Suprapubic skin (tissue), 4 donors: ENCODE measurements at places on chromosomes 16 and 17. TPM values are rescaled to one million over a fixed set of nuclear protein-coding genes. Genes with fewer than 3 reads are reported as not detected.
A peak's percentile ranks its signal among the peaks of the same experiment; 100 is the strongest.

DNA sequence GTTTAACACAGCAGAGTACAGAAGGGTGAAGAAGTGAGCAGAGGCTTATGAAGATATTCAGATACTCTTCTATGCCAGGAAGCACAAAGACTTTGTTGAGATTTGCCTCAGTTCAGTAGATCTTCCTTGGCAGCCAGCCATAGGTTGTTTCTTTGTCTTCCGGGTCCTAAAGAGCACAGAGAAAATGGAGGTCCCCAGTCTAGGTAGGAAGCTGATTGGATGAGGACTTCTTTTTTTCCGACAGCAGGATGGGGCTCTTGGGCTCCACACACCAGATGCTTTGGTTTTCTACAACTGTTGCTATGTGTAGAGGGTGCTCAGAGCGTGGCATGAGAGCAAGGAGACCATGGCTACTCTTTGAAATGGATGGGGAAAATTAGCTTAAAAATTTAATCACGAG, 8.3 kb upstream of the CDC6 start:
- no peaks in the 10 kb centered on the region for H3K27me3 ChIP-seq
- no peak overlapping the region for H3K4me3 ChIP-seq
- H3K4me1 ChIP-seq: peaks cover 13% of the 10 kb centered on the region
- DNase-seq: no peak
- H3K27ac ChIP-seq: no peak overlapping the region

GRCh38 chr16:87138316-87138715, 178.9 kb downstream of the C16orf95 start:
- no peaks in the 10 kb centered on the region for H3K27me3 ChIP-seq
- H3K36me3 ChIP-seq: no peaks in the 10 kb centered on the region
- H3K27ac ChIP-seq: no peak overlapping the region
- no peak overlapping the region for H3K4me3 ChIP-seq
- H3K4me1 ChIP-seq: no peaks in the 10 kb centered on the region
- DNase-seq: no peak

GRCh38 chr17:70677783-70678647, 508.7 kb downstream of the KCNJ2 start:
- no peak for DNase-seq
- H3K27me3 ChIP-seq: peaks cover 6% of the 10 kb centered on the region
- no peak overlapping the region for H3K4me3 ChIP-seq
- no peaks in the 10 kb centered on the region for H3K36me3 ChIP-seq

- H3K4me1 ChIP-seq: no peaks in the 10 kb centered on the region
- no peak overlapping the region for H3K4me3 ChIP-seq
- H3K27me3 ChIP-seq: no peaks in the 10 kb centered on the region
- H3K27ac ChIP-seq: no peak overlapping the region
Observed at GRCh38 chr17:37384560-37385149, 8.9 kb downstream of the C17orf78 start.

DNA sequence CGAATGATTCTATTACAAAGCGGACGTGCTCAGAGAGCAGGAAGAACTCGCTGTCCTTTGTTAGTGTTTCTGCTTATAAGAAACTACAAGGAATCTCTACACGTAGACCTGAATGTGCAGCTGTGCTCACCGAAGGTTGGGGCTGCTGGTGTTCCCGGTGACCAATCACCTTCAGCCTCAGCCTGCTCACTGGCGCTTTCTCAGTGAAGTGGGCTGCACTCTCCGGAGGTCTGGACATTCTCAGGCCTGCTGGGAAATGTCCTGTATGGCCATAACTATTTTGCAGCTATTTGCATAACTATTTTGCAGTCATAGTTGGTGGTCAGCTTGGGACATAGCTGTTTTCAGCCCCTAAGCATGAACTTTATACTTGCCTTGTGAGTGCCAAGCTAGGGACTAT, 9.7 kb upstream of the CIAO3 start:
- H3K4me1 ChIP-seq: peaks cover 7% of the 10 kb centered on the region
- no peaks in the 10 kb centered on the region for H3K36me3 ChIP-seq

DNA sequence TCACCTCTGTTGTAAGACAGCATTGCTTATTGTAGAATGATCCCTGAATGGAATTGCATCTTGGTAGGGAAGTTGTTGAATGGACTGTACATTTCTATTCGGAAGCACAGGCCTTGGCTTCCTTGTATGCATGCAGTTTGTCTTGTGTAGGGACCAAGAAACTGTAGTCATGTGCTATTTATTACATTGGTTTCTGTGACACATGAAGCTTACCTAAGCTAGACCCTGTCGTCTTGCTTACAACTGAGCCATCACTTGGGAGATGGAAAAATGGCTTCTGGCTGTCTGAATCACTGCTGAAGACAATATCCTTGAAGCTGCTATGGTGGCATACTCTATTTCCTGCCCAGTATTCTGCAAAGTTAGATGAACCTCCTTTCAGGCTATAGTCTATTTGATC, 29.1 kb downstream of the PPM1D start:
- peaks cover 20% of the 10 kb centered on the region for H3K36me3 ChIP-seq
- H3K27me3 ChIP-seq: no peaks in the 10 kb centered on the region
- no peak overlapping the region for H3K27ac ChIP-seq
- no peaks in the 10 kb centered on the region for H3K4me1 ChIP-seq
- DNase-seq: no peak

- no peak for DNase-seq
- H3K27ac ChIP-seq: peak overlapping the region; percentile 93
- H3K36me3 ChIP-seq: no peaks in the 10 kb centered on the region
Observed at GRCh38 chr16:87389245-87389644, 2.9 kb upstream of the MAP1LC3B start.

- H3K27ac ChIP-seq: no peak overlapping the region
- DNase-seq: no peak
- H3K27me3 ChIP-seq: no peaks in the 10 kb centered on the region
- no peak overlapping the region for H3K4me3 ChIP-seq
Observed at GRCh38 chr17:2362416-2362815, 25.1 kb downstream of the SGSM2 start.

DNA sequence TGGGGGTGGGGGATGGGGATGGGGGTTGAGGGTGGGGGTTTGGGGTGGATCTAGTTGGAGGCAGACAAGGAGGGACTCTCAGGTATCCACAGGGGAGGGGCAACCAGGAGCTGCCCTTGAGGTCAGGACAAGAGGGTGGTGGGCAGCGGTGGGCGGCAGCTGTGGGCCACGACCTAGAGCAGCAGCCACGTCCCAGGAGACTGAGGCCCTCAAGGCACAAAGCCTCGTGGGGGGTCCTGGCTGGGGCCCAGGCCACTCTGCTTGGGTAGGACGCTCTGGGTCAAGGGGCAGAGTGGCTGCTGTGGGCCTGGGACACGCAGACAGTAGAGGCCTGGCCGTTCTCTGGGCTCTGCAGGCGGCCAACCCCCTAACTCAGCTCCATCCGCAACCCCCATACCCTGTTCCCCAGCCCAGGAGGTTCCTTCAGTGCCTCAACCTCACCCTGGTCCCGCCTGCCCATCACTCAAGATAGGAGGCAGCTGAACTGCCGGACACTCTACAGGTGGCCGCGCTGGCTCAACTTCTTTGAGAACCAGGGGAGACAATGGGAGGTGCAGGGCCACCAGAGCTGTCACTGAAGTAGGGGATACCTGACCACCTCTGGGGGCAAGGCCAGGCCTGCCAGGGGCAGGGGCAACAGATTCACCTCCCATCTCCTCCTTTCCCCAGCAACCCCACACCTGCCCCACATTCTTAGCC, 75.6 kb downstream of the ENGASE start:
- no peaks in the 10 kb centered on the region for H3K4me1 ChIP-seq
- peaks cover 87% of the 10 kb centered on the region for H3K27me3 ChIP-seq
- H3K27ac ChIP-seq: no peak overlapping the region
- H3K4me3 ChIP-seq: no peak overlapping the region
- DNase-seq: no peak

ACSF2 gene
- 71.6 TPM for total RNA-seq

CMTM1 gene
- 1.5 TPM for total RNA-seq

NECAB2 gene
- not detected for total RNA-seq

ANKRD40CL gene
- not detected for total RNA-seq

AIPL1 gene
- total RNA-seq: not detected

DPEP3 gene
- not detected for total RNA-seq
